ENCODE measurements at places on chromosomes 7 and 10. TPM values are rescaled to one million over a fixed set of nuclear protein-coding genes. Genes with fewer than 3 reads are reported as not detected.

AZGP1 gene
- not detected for total RNA-seq

ZMYND11 gene
- total RNA-seq = 32.4 TPM

OPN4 gene
- not detected for total RNA-seq

FOXP2 gene
- total RNA-seq = 0.53 TPM

ELMO1 gene
- total RNA-seq = not detected

HOXA9 gene
- total RNA-seq = 17.9 TPM

CYP17A1 gene
- not detected for total RNA-seq

COA1 gene
- 46.1 TPM for total RNA-seq

KIN gene
- total RNA-seq = 4.6 TPM
